ENCODE measurements at places on chromosomes 4 and X. TPM values are rescaled to one million over a fixed set of nuclear protein-coding genes. Genes with fewer than 3 reads are reported as not detected.

The RADX gene
- total RNA-seq: 9.4 TPM

The SSX1 gene
- total RNA-seq: not detected

The ANKRD37 gene
- total RNA-seq: 9.4 TPM

The PDCL2 gene
- total RNA-seq: not detected

The SERTM2 gene
- under 0.01 TPM for total RNA-seq

The GAGE12F gene
- not detected for total RNA-seq

The PAGE2 gene
- total RNA-seq: not detected

The PITX2 gene
- not detected for total RNA-seq

DNA sequence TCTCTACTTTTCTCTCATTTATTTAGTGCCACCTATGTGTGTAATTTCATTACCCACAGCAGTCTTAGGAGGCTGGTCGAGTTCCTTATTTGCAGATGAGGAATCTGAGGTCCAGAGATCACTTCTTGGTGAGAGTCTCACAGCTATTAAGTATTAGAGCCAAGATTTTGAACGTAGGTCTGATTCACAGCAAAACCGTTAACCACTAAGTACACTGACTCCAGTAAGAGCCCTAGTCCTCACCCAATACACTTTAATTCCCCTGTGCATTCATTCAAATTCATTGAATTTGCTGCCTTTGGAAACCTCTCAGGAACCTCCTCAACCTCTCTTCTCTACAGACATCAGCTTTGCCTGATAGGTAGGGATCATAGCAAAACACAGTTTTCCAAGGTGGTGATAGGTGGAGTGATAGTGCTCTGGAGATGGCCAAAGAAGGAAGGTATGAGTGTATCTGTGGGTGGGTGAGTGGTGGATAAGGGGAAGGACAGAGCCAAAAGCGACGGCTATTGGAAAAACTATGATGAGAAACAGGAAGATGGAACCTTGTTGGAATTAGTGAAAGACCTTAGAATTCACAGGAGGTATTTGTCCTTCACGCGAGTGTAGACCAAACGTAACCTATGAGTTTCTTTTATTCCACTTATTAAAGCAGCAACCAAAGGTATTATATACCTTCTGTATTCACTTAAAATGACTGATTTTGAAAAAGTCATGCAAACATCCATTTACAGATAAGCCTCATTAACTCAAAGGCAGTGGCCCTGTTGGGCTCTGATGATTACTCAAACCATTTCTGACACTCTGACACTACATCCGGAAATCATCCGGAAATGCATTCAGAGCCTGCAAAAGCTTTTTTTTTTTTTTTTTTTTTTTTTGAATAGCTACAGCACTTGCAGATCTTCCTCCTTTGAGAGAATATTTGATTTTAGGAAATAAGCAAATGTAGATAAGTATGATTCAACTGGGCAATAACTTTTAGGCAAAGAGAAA, 6.3 kb downstream of the FMR1 start:
- no peak for DNase-seq

DNA sequence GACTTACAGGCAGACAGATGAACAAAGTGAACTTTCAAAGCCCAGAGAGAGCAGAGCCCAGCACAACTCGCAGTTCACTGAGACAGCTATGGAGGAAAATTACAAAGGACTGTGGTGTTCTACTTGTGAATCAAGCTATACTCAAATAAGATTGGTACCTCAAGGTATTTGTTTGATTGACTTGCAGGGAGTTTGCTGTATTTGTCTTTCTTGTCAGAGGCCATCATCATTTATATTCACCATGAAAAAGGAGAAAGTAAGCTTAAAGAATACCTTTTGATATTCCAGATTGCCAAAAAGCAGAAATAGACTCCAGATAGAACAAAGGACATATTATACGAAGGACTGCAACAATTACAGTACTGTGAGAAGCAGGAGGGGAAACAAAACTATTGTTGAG, 1047.9 kb downstream of the RPA4 start:
- no peak for DNase-seq

- DNase-seq: no peak
Measured at GRCh38 chrX:10033375-10034007, 66.3 kb downstream of the CLDN34 start.

DNA sequence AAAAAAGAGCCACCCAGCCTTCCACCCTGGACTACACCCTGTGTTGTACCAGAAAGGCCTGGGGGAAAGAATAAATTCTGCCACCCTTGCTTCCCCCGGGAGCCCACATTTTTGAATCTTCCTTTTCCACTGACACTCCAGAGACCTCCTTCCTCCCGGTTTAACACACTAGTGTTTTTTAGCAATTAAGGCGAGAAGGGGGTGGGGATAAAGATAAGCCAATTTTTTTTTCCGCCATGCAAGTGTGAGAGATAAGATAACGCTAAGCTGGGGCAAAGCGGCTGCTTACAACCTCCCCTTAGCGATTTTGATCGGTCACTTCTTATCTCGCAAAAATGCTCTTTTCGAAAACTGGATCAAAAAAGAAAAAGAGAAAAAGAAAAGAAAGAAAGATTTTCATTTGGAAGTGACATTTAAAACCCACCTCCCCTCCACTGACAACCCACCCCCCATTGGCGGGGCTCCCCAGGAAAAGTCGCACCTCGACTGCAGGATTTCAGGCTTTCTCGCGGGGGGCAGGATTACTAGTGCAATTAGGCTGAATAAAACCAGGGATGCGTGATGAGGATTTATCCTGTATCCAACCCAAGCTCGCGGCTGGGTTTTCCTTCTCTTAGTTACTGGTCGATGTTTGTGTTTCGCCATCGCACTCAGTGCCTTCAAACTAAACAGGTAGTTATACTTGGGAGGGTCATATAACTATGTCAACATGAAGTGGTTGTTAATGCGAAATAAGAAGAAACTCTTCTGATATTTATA, 6.0 kb upstream of the BCOR start:
- DNase-seq: no peak

- DNase-seq: no peak
Measured at GRCh38 chr4:104044369-104044768, 324.6 kb upstream of the TACR3 start.

GRCh38 chr4:149836546-149836945, 20.9 kb upstream of the IQCM start:
- no peak for DNase-seq

GRCh38 chr4:86818841-86819240, 30.3 kb downstream of the SLC10A6 start:
- no peak for DNase-seq

DNA sequence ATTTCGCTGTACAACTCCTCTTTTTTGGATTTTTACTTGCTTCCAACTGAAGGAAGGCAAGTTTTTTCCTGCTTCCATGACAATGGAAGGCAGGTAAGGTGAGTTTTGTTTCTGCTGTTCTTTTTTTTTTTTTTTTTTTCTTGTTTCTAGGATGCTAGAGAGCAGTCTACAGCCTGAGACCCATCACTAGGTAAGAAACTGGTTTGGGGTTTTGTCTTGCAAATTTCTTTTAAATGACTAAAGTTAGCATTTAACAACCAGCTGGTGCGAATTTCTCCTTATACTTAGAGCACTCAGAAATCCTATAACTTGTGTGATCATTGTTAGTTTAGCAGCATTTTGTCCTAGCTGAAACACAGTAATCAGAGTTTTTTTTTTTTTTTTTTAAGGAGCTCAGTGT, 378.4 kb upstream of the CNKSR2 start:
- DNase-seq: no peak

- DNase-seq: no peak
Measured at GRCh38 chrX:148813422-148813821, 313.0 kb downstream of the AFF2 start.

DNA sequence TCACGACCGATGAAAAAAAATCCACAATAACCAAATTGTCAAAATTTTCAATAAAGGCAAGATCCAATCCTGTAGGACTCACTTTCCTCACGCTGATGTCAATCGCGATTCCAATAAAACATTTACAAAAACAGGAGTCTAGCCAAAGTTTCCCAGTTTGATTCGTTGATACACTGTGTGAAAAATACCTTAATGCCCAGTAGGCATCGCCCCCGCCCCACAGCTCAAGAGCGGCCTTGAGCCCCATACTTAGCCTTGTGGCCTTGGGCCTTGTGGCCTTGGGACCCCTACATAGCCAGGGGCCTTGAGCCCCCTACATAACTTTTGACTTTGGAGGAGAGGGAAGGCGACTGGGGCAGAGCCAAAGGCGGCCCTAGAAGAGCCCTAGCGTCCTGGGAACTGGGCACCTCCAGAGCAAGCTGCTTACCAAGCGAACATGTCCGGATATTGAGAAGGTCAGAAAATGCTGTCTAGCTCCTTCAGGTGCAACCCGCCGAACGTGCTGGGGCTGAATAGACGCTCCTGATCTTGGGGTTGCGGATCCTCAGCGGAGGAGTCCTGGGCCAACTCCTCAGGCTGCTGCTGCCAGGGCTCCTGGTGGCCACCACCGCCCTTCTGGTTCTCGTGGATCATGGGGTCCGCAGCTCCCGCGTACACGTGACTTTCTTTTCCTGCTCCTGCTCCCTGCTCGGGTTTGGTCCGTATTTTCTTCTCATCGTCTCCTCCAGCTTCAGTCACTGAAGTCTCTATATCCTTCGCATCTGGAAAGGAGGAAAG, 62.9 kb downstream of the RHOXF2B start:
- no peak for DNase-seq

DNA sequence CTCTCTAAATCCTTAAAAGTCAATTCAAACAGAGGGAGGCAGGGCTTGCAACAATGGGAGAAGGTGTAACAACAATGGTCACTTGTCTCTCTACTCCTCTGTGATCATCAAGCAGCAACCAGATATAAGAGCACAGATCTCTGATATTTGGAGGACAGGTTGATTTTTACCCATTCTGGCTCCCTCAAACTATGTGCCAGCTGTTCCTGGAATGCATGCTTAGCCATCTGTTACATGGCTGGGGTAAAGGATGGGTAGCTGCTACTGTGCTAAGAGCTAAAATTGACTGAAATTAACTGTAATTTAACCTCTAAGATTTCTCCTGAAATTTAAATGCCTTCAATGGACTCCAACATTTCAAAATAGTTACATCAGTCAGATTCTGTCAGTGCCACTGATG, 1459.9 kb downstream of the PCDH7 start:
- no peak for DNase-seq

GRCh38 chrX:71111141-71111843, at the start of gene IL2RG:
Gene IL2RG, minus strand, starts transcription at chrX:71111577. Its CDS starts 38 bp downstream, at chrX:71111539.
- no peak for DNase-seq

- DNase-seq: no peak
Measured at GRCh38 chr4:75598390-75598789, 31.9 kb downstream of the CDKL2 start.

DNA sequence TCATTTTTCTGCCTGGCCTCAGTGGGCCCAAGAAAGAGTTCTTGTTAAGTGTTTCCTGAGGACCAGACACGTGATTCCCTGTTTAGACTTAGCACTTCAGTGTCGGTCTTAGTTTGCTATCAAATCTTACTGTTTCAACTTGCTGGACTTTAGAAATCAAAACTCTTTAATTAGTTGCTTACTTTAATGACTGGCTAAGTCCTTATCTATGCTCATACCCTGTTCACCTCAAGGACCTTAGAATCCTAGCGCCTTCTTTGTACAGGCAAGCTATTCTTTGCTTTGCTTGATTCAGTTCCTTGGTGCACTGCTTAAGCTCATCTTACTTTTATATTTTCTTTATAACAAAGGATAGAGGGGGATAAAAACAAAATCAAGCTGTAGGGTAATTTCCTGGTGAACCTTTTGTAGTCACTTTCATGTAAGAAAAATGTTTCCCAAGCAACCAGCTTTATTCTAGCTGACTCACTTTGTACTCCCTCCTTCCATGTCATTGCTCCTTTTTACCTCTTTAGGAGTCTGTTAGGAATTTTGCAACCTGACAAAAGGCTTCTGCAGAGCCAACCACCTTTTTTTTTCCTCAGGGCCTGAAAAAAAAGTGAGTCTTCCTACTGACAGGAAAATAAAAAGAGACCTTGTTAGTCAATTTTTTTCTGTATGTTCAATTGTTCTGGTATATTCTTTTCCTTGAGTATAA, 14.7 kb downstream of the WDR44 start:
- DNase-seq: no peak

- no peak for DNase-seq
Measured at GRCh38 chr4:107831140-107831539, 6.4 kb downstream of the SGMS2 start.

GRCh38 chr4:39846120-39846519, 131.6 kb downstream of the PDS5A start:
- no peak for DNase-seq

GRCh38 chr4:37802068-37802666, 24.3 kb upstream of the PGM2 start:
- no peak for DNase-seq

DNA sequence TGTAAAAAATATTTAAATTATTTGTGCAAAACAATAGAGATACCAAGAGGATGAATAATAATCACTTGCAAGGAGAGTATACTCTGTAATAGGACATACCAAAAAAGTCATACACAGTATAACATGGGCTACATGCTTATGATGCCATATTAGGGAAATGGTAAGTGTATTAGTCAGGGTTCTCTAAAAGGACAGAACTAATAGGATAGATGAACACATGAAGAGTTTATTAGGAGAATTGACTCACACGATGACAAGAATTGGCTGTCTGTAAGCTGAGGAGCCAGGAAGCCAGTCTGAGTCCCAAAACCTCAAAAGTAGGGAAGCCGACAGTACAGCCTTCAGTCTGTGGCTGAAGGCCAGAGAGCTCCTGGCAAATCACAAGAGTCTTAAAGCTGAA, 151.2 kb downstream of the DTHD1 start:
- no peak for DNase-seq

DNA sequence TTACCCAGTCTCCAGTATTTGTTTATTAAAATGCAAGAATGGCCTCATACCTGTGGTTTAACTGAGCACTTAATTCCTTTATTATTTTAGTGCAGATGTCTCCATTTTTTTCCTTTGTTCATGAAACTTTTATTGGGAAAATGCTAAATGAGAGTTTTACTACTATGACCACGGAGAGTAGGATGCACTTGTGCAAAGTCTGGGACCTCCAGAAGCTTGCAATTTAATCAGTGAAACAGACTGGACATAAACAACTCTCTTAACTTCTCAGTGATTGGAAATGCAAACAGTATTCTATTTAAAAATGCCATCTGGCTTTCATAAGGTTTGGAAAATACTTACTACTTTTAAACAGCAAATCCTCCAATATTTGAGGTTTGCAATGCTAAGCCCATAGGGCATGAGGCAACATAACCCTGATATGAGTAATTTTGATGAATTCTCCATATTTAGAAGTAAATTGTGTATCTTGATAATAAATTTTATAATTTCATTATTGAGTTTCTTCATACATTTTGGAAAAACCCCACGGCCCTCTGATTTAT, 718.7 kb upstream of the MAGEB2 start:
- no peak for DNase-seq

- DNase-seq: no peak
Measured at GRCh38 chrX:75155447-75155826, 646 bp downstream of the ABCB7 start.

DNA sequence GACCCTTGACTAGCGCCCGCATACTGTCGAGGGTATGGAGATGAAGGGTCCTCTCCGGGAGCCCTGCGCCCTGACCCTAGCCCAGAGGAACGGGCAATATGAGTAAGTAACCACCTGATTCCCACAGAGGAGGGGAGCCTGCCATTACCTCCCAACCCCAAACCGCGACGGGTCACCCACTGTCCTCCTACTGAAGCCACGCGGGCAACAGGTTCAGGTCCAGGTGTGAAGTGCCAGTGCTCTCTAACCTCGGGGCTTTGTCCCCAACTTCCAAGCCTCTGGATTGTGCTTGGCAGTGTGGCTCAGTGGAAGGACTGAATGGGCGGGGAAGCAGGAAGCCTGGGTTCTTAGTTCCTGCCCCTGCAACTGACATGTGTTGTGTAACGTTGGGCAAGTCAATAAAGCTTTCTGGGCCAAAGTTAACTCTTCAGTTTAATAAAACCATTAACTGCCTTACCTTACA, 694 bp downstream of the OCRL start:
- DNase-seq: peak; percentile 11
